ENCODE measurements at places on chromosomes 3 and 15.

DNA sequence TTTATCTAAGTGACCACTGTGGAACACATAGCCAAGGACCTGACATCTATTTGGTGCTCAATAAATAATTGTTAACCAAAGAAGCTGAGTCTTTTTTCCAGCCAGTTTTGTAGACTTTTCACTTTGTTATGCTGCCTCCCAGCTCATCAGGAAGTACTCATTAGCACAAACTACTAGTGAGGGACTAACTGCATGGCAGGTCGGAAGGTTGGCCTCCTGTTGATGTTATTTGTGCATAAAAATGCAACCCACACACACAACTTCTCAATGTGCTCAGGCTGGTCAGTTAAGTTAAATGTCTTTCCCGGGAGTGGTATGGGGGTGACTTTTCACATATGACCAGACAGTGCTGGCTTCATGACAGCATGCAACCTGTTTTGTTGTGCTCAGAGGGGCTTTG lies 263.0 kb upstream of the TOPAZ1 start:
- no peak for DNase-seq

DNA sequence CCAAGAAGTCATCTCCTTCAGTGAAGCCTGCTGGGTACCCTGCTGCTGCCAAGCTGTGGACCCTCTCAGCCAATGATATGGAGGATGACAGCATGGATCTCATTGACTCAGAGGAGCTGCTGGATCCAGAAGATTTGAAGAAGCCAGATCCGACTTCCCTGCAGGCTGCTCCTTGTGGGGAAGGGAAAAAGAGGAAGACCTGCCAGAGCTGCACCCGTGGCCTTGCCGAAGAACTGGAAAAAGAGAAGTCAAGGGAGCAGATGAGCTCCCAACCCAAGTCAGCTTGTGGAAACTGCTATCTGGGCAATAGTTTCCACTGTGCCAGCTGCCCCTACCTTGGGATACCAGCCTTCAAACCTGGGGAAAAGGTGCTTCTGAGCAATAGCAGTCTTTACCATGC lies 13.7 kb upstream of the ANP32A start:
- DNase-seq: no peak

DNA sequence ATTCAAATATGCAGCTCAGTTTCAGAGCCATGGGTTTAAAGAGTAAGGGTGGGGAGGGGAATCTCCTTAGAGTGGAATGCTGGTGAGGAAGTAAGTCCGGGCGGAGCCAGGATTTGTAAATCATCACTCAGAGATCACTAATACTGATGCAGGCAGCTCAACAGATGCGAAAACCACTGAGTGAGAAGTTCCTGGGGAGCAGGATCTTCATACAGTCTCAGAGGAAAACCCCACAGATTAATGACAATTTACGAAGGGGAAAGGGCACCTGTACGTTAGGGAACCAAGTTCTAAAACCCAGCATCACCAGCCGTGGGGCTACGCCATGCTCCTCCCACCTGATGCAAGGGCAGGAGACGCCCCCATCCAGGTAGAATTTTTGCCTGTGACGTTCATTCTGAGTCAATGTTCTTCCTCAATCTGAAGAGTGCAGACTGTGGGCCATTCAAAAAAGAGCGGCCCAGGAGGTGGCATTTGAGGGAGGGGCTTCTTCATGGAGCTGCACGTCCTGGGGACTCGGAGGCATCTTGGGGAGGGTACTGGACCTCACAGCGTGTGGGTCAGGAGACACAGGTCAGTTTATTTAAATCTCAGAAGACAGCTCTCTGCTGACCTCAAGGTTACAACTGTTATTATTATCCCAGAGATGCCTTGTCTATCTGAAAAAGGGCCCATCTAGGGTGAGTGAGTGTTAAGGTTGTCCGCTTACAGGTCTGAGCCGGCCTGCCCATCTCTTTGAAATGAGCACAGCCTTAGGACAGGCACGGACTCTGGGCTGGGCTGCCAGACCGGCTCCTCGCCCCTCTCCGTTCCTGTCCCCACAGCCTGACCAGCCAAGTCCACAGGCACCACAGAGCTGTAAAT lies 228.0 kb downstream of the XXYLT1 start:
- no peak for DNase-seq

- DNase-seq: no peak
Measured at GRCh38 chr3:172125963-172126457, 86.6 kb downstream of the FNDC3B start.

GRCh38 chr3:141457624-141458236 lies 29.1 kb upstream of the RASA2 start:
- no peak for DNase-seq

GRCh38 chr3:164094546-164094945 lies 983.8 kb downstream of the SI start:
- DNase-seq: no peak

- no peak for DNase-seq
Measured at GRCh38 chr3:23740517-23740965, 65.2 kb upstream of the UBE2E1 start.

GRCh38 chr3:5428607-5429516 lies 241.4 kb downstream of the EDEM1 start:
- no peak for DNase-seq

DNA sequence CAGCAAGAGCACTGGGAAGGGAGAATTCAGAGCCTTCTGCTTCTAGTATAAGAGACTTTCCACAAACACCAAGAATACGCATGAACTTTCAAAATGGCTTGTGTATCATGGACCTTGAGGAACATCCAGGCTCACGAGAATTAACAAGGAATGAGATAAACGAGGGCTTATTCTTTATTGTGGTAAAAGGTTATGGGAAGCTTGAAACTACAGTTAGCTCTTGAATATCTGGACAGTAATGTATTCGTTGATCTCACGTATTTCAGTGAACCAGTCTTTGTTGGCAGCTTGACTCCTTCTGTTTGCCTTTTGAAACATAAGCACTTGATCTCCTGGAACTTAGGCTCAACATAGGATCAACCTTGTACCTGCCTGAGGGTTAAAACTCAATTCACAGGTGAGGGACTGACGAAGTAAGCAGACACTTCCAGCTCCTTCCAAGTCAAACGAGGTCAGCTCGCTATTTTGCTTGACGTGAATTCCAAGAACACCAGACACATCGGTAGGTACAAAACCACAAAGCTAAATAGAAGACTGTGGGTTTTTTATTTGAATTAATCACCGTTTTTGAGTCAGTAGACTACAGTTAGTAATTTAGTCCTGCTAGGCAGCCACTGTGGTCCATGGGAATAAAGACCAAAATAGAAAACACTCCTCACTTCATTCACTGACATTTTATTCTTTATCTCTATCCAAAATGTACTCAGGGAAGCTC lies 30.8 kb downstream of the GALNT15 start:
- no peak for DNase-seq

DNA sequence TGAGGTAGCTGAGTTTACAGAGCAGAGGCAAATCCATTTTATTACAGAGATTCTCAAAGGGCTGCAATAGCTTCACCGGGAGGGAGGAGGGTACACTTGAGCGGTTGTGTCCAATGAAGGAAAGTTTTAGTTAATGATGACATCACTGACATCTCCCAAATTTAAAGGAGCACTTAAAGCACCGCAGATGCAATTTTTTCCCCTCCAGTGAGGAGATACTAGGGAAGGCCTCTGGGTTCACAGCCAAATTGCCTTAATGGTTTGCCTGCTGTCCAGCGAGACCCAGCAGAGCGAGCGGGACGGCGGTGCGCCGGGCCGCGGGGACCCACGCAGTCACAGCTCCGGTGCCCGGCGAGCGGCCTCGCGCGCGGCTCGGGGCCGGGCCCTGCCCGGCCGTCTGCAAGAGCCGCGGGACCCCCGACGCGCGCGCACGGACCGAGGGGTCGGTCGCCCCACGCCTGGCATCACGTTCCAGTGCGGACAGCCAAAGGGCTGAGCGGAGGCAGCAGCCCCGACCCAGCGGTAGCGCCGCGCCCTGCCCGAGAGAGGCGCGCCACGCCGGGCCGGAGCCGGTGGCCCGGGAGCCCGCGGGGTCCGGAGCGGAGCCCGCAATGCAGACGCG lies 160.5 kb upstream of the CHRNA7 start:
- no peak for DNase-seq

DNA sequence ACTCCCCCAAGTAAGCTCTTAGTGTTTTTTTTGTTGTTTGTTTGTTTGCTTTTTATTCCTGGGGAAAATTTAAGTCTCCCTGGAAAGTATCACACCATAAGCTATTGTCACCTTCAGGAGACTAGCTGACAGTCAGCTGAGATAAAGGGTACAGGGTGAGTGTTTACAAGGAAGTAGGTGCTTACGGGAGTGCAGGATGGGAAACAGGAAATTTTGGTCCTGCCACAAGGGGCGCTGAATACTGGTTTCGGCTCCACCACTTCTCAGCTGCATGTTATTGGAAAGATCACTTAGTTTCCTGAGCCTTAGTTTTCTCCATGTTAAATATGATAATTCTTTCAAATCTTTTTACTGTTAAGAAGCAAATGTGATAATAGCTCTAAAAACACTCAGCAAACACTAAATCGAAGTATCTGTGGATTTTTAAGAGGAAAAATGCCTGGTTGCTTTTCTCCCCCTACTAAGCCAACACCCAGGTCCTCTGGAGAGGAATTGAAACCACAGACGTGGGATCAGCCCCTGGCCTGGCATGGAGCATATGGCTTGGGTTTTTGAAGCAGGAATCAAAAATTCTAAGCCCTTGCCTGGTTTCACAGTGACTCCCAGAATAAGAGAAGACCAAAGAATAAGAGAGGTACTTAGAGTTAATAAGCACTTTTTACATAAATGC lies 90.7 kb downstream of the SCN11A start:
- DNase-seq: no peak

DNA sequence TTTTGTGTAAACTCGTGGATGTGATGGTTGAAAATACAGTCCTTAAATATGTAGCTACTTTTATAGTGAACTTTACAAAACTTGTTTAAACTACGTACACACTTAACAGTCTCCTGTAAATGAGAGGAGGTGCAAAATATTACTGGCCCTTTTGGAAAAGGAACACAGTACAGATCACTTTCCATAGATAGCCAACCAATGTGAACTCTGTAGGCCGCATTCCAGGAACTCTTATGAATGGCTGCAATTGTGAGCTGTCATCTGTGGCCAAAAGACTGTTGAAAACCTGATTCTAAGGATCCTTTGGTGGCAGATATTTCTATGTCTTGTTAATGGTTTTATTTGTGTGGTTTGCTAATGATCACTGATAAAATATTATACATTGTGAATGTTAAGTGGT lies 6.2 kb downstream of the TSC22D2 start:
- peak; percentile 9 for DNase-seq

DNA sequence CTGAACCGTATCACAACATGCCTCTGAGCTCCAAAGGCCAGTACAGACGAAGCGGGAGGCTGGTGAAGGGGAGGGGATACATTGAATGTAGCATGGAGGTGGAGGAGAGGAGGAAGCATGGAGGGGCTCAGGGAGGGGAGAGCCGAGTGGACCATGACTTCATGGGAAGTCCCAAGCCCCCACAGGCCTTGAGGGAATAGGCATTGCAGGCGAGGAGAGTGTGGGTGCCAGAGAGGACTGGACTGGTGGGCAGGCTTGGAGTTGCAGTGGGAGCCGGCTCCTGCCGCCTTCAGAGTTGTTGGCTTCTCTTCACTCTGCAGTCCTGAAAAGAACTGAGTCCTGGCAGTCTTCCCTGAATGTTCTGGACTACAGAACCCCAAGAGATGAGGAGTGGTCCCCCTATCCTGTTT lies 3.3 kb upstream of the RNU6-1 start:
- DNase-seq: no peak

DNA sequence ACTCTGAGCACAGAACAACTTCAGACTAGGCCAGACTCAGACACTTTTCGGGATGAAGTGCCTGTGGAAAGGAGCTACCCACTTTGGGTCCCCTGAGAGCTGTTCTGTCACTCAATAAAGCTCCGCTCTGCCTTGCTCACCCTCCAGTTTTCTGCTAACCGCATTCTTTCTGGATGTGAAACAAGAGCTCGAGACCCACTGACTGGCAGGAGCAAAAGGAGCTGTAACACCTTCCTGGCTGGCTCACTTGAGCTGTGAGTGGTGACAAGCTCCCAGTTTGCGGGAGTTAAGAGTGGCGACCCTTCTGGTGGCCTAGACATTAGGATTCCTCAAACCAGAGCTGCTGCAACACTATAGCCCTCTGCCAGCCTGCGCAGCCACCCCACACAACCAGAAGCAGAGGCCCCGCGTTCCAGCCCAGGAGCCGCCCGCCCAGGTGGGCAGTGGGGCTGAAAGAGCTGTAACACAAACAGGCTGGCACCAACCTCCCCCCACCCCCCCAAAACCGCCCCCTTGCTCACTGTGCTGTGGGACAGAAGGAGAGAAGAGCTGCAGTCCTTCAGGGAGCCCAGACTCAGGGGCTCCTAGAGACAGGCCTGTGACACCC lies 1178.1 kb upstream of the GBE1 start:
- no peak for DNase-seq

GRCh38 chr3:49799761-49800160 lies at the start of gene CDHR4:
TSS of gene CDHR4 (minus strand) at chr3:49799873. CDS start at chr3:49799812, 61 bp downstream.
- DNase-seq: no peak

GRCh38 chr15:50418041-50418583 lies 6.1 kb upstream of the USP8 start:
- no peak for DNase-seq

- DNase-seq: no peak
Measured at GRCh38 chr3:63932509-63933212, 20.5 kb upstream of the SCAANT1 start.

DNA sequence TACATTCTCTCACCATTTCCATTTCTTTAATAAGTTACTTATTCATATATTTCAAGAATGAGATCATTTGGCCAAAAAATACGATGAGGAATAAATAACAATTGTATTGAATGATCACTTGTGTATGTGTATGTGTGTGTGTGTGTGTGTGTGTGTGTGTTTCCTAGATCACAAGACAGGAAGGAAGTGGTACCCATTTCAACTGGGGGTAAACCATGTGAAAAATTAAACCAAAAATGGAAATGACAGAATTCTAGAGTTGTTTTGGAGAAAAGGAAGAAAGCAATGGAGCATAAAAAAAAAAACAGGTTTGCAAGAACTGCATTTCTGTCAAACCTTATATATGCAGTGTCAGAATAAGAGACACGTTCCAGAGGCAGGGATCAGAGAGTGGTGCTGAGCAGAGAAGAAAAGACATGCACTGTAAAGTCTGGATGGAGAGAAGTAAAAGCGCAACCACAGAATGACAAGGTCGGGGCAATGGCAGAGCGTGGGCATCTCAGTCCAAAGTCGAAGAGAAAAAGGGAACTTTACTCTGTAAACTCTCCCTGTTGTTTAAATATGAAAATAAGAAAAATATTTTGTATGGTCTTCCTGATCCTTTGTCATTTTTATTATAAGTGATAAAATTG lies 75.5 kb downstream of the PEX5L start:
- no peak for DNase-seq

- DNase-seq: no peak
Measured at GRCh38 chr3:134601539-134602439, 49.0 kb downstream of the KY start.

- no peak for DNase-seq
Measured at GRCh38 chr3:23685541-23686258, 120.1 kb upstream of the UBE2E1 start.

- DNase-seq: peak; percentile 50
Measured at GRCh38 chr3:14508966-14509795, 31.0 kb downstream of the GRIP2 start.

Data from CD4-positive, alpha-beta memory T cell (primary cell).